Lung microvascular endothelial cell (primary cell): ENCODE measurements at places on chromosomes 1 and 21.

DNA sequence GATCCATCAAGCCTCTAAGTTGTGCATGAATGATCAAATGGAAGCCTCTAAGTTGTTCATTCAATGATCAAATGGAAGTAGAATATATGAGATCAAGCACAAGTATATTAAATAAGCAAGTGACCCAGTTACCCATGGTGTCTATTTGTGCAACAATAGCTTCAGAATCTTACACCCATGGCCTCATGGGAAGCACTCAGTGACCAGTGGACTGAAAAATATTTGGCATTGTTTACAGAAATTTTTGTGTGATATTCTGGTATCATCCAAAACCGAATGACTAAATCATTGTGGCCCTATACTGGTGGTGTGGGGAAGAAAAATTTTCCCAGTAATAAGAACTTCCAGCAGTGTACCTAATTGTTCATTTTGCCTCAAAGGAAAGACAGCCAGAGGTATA lies 46.6 kb downstream of the DUSP10 start:
- no peak for DNase-seq

GRCh38 chr1:232239998-232240397 lies 389.9 kb downstream of the SIPA1L2 start:
- DNase-seq = no peak

GRCh38 chr1:222784916-222785315 lies 29.9 kb upstream of the DISP1 start:
- DNase-seq = no peak

DNA sequence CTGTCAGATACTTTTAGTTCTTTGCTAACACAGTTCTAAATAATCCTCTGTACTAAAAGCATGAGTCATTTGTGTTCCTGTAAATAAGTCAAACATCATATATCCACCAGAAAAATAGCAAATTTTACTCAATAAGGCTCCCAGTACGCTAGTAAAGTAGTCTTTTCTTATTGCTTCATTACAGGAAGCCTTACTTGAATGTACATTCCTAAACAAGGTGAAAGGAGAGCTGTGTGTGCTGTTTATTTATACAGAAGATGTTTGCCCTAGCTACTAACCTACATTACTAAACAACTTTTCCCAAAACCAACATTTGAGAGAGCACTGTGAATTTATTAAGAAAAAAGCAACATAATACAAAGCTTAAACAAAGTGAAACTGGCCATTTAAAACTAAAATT lies 52.0 kb downstream of the ZNHIT6 start:
- no peak for DNase-seq

GRCh38 chr21:38295997-38296764 lies 39.4 kb downstream of the KCNJ15 start:
- DNase-seq = peak; percentile 78

DNA sequence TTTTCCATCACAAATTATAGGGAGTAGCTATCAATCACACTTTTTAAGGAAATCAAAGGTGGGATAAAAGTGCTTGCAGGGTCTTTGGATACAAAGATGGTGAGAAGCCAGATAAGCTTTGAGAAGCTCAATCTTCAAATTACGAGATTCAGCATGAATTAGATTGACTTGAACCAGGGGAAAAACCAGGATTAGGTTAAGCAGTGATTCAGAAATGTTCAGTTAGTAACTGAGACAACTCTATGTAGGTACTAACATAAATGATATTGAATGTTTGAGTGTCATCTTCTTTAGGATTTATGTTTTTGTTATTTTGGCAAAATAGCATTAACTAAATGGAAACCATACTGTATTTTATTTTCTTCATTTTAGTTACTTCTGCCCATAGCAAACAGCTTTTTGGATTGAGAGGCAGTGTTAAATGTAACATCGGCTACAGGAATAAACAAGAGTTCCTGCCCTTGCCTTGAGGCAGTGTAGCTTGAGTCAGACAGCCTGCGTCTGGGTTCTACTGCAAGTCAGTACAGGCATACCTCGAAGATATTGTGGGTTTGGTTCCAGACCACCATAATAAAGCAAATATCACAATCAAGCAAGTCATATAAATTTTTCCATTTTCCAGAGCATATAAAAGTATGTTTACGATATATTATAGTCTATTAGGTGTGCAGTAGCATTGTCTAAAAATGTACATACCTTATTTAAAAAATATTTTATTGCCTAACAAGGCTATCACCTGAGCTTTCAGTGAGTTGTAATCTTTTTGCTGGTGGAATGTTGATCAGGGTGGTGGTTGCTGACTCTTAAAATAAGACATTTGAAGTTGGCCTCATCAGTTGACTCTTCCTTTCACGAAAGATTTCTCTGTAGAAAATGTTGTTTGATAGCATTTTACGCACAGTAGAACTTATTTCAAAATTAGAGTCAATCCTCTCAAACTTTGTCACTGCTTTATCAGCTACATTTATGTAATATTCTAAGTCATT lies 36.9 kb upstream of the BACH1 start:
- no peak for DNase-seq

- no peak for DNase-seq
Observed at GRCh38 chr1:167289966-167290365, 69.3 kb downstream of the POU2F1 start.

DNA sequence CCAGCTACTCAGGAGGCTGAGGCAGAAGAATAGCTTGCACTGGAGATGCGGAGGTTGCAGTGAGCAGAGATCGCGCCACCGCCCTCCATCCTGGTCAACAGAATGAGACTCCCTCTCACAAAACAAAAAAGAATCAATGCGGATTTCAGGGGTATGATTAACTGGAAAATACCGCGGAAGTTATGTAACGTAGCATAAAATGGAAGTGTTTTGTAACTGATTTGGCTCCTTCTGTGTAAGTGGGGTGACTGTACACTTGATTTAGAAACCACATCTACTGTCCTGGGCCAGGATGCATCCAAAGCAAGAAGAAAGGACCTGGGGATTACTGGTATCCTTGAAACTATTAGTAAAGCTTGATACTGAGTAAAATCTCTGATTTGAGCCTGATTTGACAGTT lies 3.1 kb upstream of the VAMP4 start:
- no peak for DNase-seq

DNA sequence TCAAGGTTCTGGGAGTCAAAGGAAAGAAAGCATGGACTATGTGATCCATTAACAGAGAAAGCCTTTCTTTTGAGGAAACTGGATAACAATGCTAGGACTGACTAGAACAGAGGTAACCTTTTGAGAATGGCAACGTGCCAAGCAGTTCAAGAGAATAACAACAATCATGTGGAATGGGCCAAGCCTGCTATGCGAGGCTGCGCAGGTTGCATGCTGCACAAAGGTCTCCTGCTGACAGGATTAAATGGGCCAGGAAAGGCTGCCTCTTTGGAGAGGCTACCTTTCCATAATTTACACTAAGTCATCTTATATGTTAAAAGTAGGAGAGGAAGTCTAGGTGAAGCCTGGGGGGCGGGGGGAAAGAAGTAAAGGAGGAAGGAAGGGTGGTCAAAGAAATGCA lies 5.8 kb downstream of the PCNX2 start:
- DNase-seq = peak; percentile 46

- DNase-seq = no peak
Observed at GRCh38 chr21:14312871-14313270, 70.1 kb downstream of the HSPA13 start.

DNA sequence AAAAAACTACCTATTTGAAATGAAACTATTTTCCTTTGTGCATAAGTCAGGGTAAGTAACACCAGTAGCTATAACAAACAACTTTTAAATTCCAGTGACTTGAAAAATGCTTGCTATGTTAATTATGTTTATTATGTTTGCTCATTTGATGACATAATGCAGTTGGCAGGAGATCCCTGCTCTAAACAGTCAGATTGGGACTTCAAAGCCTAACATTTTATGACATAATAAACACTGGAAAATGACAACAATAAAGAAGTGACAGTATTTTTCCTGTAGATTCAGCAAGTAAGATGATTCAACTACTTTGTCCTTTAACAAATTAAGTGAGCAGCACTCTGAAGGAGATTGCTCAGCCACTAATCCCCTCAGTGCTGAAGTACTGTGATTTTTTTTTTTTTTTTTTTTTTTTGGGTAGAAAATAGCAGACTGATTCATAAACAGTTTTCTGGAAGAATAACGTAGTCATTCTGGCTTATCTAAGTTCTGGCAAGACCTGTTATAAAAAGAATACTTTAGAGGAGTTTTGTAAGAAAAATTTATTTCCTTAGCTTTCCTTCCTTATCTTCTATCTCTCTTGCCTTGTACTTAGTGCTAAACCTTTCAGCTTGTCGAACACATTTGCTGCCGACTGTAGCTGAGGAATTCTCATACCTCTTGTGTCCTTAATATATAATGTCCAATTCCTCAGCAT lies 207.2 kb downstream of the PTGER3 start:
- DNase-seq = no peak

DNA sequence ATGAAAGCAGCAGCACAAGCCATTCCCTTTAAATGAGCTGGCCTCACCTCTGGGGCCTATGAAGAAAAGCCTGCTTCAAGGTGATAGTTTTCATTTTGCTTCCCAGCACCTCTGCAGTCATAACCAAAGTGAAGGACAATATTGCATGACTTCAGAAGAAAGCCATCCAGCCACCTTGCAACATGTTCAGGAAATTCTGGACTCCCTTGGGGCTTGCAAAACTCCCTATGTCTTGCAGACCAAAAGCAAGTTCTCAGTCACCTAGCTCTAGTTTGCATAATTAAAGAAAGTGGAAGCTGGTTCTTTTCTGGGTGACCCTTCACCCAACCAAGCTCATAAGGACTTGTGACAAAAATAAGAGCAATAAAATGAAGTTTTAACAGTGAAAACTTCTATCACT lies 87.6 kb downstream of the GFI1 start:
- no peak for DNase-seq

DNA sequence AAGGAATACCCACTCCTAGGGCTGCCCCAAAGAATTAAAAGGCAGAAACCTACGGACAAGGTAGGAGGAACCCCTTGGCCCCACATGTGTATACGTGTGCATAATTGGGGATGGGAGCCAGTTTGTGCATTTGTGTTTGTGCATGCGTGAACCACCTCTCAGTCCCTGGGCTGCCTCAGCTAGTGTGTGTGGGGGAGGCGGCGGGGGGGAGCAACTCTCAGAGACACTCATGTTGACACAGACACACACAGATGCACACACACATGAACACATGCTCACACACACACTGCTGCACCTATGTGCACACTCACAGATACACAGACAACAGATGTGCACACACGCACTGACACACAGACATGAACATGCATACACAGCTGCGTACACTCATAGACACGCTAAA lies 5.1 kb downstream of the LDLRAD1 start:
- DNase-seq = no peak

GRCh38 chr1:75233302-75233929 lies 99.2 kb downstream of the LHX8 start:
- DNase-seq = peak; percentile 61

- DNase-seq = no peak
Observed at GRCh38 chr1:165259236-165259635, 97.3 kb downstream of the LMX1A start.

DNA sequence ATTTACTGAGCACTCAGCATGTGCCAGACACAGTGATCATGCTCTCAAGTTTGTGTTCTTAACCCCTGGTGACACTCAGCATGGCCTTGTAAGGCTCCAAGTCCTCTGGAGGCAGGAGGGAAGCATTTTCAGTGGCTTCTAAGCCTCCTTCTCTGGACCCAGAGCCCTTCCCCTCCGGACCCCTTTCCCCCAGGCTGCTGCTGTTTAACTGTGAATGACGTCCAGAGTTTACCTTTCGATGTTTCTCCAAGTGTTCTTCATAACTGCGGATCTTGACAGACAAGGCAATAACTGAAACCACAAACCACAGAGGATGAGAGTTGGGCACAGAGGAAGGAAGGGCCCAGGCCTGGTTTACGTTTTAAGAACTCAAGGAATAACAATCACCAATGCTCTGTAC lies 6.5 kb downstream of the MRPS15 start:
- no peak for DNase-seq

DNA sequence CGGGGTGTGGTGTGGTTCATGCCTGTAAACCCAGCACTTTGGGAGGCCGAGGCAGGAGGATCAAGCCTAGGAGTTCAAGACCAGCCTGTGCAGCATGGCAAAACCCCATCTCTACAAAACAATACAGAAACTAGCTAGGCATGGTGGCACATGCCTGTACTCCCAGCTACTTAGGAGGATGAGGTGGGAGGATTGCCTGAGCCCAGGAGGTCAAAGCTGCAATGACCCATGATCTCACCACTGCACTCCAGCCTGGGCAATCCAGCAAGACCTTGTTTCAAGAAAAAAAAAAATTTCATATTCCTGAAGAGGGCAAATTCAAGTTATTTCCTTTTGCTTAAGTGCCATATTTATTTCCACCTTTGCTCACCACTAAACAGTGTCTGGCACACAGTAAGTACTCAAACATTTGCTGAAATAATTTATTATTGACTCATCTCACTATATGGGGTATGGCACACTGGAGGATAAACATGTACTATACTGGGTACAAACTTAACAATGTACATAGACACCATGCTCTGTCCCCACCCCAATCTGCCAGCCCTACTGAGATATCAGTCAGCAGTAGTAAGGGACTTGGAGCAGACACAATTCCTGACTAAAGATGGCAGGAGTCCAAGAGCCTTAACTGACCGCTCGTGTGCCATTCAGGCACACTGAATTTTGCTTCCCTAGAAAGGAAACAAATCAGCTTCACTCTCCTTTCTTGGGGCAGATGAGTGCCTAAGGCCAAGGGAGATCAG lies 15.5 kb downstream of the MEAF6 start:
- DNase-seq = peak; percentile 80

- no peak for DNase-seq
Observed at GRCh38 chr1:20555025-20555757, 2.8 kb downstream of the FAM43B start.

- DNase-seq = no peak
Observed at GRCh38 chr1:64187646-64188045, 15.8 kb upstream of the UBE2U start.

GRCh38 chr1:16986962-16987361 lies 6.5 kb upstream of the MFAP2 start:
- no peak for DNase-seq

DNA sequence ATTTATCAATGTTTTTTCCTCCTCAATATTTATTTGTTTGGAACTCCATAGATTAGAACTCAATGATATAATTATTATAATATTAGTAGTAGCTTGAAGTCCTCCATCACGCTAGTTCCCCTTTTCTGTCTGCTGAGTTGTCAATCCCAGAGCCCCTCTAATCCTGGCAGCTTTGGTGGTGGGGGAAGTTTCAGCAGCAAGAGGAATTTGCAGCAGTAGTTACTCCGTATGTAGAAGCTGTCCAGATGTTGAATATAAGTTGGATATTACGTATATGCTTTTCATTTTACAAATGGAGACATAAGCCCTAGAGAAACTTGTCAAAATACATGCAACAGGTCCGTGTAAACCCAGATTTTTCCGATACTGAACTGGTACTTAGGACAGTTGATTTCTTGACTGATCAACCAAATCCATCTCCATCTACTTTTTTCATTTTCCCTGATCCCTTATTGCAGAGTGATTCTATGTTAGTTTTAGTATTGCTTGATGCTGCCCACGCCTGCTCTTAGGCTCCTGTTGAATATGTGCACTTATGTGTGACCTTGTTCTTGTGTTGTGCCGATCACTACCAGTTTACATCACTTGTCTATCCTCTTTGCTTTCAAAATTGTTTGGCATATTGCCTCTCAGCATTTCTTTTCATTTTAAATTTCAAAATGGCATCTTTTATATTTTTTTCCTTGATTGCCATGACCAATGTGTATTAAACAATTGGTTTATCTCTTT lies 28.1 kb downstream of the SMAP2 start:
- DNase-seq = no peak
